ENCODE measurements at places on chromosomes 6 and 20.
A peak's percentile ranks its signal among the peaks of the same experiment; 100 is the strongest.

DNA sequence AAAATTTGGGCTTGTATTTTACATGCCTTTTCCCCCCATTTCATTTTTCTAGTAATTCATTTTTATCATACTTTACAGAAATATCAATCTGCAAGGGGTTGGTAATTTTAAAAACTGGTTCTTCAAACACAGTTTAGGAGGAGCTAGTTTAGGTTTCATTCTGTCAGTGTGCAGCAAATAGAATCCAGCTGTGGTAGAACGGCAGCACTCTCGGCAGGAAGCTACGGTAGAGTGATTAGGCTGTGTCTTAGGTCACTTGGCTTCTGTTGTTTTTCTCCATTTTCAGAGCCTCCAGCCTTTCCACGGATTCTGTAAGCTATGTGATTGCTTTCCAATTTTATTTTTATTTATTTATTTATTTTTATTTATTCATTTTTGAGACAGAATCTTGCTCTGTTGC, 32.7 kb downstream of the TLDC2 start:
- DNase-seq: peak; percentile 13

DNA sequence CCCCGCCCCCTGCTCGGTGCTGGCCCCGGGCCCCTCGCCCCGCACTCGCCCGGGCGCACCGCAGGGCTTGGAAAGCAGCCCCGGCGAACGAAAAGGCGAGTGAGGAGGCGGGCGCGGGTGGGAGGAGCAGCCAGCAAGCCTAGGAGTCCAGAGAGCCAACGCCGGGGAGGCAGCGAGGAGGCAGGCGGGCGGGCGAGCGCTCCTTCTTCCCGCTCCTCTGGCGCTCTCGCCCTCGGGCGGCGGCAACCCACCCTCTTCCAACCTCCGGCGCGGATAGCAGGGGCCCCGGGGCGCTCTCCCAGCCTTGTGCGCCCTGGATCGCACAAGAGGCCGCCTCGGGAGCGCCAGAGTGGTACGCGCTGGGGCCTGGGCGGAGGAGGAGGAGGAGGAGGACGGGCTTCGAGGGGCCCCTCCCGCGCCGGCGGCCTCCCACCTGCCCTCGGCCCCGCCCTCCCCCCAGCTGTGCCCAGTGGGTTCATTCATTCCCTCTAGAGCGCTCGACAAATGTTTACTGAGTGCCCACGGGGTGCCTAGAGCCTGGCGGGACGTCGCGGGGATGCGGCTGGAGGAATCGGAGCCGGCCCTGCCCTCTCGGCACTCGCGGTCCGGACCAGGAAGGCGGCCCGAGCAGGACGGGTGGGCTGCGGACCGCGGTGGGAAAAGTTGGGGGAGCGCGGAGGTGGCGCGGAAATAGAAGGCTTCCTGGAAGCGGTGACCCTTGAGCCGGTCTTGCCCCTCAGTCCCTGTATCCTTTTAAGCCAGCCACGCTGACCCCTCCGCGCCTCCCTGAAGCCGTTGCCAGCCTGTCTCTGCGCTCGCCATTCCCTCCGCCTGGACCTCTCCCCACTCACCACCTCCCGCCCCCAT, at the start of gene BMP7:
TSS of gene BMP7 (minus strand) at position 351 of the 867 bp plus-strand sequence. CDS start 519 bp downstream, outside the sequence.
- DNase-seq: peak; percentile 75

- DNase-seq: no peak
Observed at GRCh38 chr20:37160683-37161082, 18.4 kb upstream of the RPN2 start.

- DNase-seq: no peak
Observed at GRCh38 chr20:24998631-24999445, 6.3 kb upstream of the APMAP start.

DNA sequence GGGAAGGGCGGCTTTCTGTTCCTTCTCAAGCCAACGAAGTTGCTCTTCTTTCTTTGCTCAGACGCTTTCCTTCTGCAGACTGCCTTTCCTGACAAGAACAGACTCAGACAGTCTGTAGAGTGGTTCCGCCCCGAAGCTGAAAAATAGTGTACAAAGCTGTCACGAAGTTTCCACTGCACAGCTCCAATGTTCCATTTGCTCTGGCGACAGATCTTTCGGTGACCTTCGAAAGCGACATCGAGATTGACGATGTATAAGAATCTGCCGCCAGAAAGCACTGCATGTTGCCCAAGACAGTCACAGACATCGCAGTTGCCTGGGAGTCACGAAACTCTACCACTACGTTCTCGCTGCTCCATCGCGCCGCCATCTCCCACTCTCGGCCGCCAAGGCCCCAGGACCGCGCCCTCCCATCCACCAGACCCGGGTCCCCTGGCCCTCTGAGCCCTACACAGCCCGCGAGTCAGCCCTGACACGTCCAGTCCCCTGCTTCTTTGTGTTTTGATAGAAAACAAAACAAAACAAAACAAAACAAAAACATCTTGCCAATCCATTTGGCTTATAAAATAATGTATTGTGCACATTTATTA, 42.1 kb upstream of the ZNF184 start:
- DNase-seq: no peak

- no peak for DNase-seq
Observed at GRCh38 chr6:82624251-82624650, 260.6 kb downstream of the TPBG start.

DNA sequence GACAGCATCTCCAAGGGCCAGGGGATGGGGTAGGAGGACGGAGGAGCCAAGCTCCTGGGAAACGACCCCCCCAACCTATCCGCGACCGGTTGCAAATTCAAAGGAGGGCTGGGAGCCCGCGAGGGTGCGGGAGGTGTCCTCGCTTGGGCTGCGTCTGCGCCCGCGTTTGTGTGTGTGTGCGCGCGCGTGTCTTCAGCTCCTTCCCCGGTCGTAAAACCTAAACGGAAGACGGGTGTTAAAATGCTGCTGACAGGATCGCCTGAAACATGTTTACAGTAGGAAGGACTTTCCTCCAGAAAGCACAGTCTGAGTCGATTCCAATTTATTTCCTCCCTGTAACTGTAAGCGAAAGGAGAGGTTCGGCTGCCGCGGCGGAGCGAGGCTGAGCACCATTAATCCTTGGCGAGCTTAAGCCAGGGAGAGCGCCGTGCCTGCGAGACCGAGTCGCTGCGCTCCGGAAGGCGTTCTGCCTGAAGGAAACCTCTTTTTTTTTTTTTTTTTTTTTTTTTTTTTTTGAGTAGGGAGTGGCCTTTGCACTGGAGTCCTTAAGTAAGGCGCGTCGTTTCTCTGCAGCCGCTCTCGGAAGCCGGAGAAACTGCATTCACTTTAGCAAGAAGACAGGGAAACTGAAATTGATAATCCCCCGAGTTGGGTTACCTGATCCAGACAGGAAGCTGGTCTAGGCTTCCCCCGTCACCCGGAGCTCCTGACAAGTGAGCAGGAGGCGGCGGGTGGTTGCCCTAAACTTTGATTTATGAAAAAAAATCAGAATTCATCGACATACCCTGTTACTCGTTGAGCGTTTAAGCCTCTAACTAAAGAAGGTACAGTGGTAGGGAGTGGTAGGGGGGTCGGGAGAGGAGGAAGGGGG, 4.8 kb upstream of the SOX4 start:
- peak; percentile 94 for DNase-seq

All from tongue (tissue), 3 donors.